ENCODE measurements at places on chromosomes 12 and 14.

GRCh38 chr14:100702590-100702989 lies 24.1 kb upstream of the DLK1 start:
- no peak for DNase-seq

DNA sequence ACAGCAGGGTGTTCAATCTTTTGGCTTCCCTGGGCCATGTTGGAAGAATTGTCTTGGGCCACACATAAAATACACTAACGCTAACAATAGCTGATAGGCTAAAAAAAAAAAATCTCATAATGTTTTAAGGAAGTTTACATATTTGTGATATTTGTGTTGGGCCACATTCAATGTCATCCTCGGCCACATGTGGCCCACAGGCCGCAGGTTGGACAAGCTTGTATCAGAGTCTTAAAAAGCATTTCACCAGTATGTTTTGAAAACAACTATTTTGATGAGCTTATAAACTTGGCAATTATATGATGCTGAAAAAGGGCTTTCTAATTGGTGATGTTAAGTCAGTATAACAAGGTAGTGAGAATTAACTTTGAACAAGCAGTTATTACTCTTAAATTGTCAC lies 78.9 kb downstream of the PIK3C2G start:
- DNase-seq, result no peak

- peak; percentile 56 for DNase-seq
Measured at GRCh38 chr14:36553656-36554260, 28.7 kb downstream of the NKX2-8 start.

GRCh38 chr12:68745904-68746571 lies at the start of gene SLC35E3:
Gene SLC35E3, plus strand, starts transcription at chr12:68746176. Its CDS starts 202 bp downstream, at chr12:68746378.
- DNase-seq, result peak; percentile 97
